ENCODE measurements at places on chromosomes 1 and 21.

DNA sequence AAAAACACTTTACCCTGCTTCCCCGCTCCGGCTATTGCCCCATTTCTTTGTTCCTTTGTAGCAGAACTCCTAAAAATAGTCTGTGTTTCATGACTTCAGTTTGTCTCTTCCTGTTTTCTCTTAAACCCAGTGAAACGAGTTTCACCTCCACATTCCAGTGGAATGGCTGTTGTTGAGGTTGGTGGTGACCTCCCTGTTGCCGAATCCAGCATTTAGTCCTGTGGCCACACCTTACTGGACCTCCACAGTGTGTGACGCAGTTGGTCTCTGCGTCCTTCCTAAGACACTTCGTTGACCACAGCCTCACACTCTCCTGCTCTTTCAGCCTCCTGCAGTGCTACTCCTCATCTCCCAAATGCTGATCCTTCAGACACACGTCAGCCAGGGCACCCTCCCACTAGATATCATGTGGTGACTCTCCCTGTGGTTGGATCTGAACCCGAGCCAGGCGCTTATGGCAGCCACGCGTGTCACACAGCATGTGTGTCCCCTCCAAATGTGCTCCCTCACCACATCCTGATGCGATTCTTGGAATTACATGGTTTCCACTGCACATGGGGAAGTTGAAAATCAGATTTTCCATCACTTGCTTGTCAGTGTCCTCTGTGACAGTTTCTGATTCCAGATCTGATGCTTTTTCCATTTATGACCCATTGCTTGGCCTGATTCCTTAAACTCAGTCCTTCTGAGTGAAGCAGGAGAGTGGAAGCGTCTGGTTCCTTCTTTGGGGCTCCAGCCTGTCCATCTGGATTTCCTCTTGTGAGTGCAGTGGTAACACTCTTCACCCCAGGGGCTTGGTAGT, 99.1 kb upstream of the ARTN start:
- peak; percentile 86 for DNase-seq

DNA sequence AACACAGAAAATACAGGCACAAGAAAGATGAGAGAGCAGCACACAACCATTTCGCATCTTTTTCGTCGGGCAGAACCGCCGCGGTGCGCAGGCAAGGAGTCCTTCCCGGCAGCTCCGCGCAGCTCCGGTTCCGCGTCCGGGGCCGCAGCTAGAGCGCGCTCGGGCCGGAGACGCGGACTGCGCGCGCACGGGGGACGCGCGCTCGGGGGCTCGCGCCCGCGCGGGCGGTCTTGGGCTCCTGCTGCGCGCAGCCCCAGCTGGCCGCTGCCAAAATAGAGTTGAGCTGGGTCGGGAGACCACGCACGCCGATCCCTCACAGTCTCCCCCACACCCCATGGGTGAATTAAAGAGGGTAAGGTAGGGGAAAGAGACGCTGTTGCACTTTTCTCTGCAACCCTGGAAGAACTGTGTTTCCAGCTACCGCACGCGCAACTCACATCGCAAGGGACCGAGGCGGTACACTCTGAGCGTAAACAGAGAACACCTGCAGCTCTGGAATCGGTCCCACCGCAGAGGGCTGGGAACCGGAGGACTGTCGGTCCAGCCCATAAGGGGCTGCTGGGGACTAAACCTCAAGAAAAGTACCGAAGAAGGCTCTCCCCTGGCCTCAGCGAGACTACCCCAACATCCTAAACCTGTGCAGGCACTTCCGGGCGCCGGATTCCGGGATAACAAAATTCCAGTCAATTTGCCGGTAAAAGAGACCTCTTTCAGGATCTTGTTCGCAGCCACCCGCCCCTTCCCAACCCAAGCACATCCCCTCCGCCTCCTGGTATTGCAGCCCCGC, 1.7 kb downstream of the NR5A2 start:
- DNase-seq, result no peak

- peak; percentile 73 for DNase-seq
These were observed 39.4 kb upstream of the CD55 start for GRCh38 chr1:207282058-207282457.

GRCh38 chr1:216502528-216503162, 79.4 kb upstream of the USH2A start:
- DNase-seq, result no peak

DNA sequence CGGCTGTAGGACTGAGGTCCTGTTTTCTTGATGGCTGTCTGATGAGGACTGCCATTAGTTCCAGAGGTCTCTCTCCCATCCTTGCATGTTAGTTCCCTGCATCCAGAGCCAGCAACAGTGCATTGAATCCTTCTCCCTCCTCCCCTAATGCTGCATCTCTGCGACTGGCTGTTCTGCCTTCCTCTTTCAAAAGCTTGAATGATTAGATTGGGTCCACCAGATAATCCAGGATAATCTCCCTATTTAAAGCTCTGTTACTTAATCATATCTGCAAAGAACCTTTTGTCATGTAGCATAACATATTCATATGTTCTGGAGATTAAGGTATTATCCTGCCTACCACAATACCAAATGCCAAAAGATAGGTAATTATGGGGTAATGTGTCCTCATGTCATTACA, 377.5 kb downstream of the GPATCH2 start:
- no peak for DNase-seq

DNA sequence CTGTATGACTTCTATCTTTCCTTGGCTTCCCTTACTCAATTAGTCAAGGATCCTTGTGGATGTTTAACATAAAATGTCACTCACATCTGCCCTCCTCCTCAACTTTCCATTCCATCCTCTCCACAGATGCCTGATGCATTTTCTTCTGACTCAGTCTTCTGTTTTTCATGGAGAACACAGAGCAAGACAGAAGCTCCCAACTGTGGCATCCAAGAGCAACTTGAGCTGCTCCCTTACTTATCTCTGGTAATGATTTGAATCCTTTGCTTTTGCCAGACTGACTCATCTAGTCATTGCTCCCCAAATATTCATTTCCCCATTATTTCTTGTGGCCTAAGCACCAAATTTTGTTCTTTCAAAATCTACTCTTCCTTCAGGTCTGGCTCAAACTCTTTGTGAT, 120.6 kb downstream of the LYPLAL1 start:
- no peak for DNase-seq

DNA sequence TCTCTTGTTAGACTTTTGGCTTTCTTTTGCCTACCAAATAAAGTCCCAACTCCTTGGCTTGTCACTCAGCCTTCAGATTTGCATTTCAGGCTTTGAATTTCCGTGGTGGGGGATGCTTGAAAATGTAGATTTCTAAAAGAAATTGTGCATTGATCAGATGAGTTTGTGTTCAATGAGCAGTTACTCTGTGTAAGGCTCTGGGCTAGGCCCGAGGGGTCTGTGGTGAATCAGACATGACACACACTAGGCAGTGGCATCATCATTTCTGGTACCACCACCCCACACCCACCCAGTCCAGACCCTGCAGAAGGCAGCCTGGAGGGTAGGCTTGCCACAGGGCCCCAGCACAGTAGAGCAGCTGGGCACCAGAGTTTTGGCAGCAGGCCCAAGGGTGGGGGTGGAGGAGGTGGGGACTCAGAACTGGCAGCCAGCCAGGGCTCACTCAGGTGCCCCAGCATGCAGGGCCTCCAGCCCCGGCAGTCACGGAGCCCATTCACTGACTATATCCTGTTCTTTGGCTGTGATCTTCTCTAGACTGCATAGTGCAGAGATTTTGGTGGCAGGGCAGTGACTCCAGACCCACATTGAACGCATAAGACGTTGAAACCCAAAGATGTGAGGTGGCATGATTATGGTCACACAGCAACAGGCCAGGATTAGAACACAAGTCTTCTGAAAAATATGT, 97.2 kb upstream of the ARTN start:
- DNase-seq, result no peak

GRCh38 chr1:204348722-204349121, 11.0 kb downstream of the PLEKHA6 start:
- DNase-seq, result peak; percentile 87

- no peak for DNase-seq
These were observed 50.9 kb upstream of the BCAR3 start for GRCh38 chr1:93732514-93732913.

DNA sequence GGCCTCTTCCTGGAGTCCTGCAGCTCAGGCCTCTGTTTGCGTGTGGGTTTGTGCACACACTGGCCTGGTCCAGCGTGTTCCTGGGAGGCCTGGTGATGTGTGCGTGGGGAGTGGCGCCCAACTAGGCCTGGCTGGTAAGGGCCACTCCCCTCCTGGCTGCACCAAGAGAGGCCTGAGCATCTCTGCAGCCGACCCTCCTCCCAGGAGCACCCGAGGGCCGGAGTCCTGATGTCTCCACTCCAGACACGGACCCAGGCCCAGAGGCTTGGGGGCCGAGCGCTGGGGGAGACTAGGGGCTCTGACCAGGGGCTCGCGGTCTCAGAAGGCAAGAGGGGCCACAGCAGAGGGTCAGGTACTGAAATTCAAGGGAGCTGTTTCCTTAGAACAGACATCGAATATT, 33.3 kb downstream of the MORN1 start:
- DNase-seq, result no peak

DNA sequence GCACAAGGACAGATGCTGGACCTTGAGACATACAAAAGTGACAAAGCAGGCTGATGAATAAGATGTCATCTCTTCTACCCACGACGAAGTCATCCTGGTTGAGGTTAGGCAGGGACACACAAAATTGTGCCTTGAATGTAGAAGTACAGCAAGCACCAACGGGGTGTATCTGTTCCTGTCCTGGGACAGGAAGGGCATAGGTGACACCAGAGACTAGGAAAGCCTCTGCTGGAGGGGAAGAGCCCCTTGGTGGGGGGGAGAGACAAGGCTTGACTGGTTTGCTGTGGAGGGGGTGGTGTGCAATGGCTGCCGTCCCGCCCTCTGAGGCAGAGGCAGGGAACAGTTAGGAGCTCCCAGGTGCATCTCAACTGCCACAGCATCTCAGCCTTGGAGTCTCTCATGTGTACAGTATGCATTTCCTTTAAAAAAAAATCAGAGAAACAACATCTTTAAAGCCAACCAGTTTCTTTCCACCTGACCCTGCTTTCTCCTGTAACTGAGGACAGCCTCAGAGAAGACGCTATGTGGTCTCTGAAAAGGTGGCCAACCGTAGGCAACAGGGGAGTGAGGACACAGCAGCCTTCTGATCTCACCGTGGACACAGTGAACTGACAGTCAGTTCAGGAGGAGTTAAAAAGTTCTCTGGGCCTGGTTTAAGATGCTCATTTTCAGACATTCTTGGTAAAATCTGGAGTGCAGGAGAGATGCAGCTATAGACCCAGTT, 17.7 kb upstream of the GFI1 start:
- DNase-seq, result no peak

- no peak for DNase-seq
These were observed 9.9 kb upstream of the REN start for GRCh38 chr1:204176049-204176448.

DNA sequence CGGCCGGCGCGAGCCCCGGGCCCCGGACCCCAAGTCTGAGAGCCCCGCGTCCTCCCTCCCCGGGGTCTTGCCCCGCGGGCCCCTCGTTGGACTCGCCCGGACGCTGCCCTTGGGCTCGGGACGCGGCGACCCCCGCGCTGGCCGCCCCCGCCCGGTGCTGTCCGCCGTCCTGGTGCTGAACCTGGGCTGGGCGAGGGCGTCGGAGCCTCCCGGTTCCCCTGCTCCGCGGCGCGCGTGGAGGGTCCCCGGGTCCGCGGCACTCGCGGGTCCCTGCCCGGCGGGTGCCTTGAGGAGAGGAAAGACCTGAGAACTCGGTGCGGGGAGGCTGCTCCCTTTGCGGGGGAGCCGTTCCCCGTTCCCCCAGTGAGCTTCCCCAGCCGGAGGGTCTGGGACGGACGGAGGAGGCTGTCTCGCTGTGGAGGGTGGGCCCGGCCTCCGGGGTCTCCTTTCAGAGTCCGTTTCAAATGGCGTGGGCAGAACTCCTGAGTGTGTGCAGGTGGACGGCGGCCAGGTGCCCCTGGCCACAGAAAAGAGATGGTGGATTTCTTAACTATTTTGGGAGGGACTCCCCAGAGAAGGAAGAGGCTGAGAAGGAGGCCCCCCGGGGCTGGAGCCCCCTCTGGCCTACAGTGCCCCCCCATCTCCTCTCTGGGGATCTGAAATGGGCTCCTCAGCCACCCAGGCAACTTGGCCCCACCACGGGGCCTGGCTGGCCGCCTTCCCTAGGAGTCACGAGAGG, 595 bp downstream of the GABRD start:
- DNase-seq, result no peak

DNA sequence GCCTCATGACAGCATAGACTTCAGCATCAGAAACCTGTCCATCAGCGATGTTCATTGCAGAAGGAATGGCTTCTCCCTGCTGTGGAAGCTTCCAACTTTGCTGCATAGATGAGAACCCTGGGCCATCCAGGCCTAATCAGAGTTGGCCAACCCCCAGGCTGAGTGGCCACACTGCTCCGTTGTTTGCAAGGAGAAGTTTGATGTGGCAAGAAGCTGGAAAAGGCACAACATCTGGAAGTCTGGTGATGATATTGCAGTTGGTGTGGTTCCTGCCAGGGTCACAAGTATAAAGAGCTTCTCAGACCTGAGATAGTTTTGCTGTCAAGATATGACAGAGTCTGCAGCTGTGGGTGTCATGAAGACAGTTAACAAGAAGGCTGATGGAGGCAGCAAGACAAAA, 41.2 kb downstream of the RHOU start:
- DNase-seq, result no peak

DNA sequence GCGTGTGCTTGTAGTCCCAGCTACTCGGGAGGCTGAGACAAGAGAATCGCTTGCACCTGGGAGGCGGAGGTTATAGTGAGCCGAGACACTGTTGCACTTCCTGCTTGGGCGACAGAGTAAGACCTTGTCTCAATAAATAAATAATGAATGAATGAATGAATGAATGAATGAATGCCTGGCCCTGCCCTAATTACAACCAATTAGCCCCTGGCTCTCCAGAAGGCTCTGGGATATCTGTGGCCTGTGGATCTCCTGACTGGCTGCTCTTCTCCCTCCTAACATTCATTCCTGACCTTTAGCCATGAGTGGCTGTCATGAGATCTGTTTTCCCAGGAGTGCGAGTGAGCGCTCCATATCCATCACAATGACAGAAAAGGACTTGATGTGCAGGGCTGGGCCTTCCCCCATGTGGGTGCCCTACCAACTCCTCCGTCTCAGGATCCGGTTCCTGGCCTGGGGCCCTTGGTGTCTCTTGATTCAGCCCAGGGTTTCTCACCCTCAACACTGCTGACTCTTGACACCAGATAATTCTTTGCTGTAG, 243.6 kb upstream of the TMEM51 start:
- DNase-seq, result no peak

DNA sequence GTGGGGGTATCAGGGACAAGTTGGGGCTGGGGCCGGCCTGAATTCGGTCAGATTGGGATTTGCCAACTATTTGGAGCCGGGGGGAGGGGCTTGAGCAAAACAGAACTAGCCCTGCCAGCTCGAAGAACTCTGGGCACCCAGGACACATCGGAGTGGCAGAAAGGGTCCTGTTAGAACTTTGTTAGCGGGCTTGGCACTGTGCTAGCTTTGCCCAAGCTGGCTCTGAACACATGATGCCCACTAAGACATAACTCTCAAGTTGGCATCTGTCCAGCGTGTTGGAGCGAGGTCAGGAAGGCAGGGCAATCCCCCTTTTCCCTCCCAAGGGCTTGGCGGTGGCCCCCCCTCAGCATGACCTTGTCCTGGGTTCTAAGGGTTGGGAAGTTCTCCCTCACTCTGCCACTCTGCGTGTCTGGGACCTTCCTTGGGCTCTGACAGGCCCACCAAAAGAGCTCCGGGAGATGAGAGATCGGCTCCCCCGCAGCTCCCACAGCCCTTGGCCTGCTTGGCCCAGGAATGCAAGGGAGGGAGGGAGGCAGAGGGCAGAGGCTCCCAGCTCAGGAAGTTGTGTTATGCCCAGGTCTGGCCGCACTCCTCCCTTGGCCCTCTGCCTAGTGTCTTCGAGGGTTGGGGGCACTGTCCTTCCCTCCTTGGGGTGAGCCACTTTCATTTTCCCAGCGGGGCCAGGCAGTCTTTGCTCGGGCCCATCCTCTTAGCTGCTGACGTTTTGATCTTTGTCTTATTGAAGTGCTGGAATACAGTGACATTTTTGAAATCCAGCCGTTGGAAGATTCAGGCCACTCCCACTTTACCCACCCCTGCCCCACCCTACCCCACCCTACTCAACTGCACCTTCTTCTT, 1.2 kb downstream of the LMNA start:
- DNase-seq, result peak; percentile 71

All from fibroblast of villous mesenchyme (primary cell).